T follicular helper cell (primary cell): ENCODE measurements at places on chromosomes 12 and 14.

- no peak for DNase-seq
Measured at GRCh38 chr14:96790706-96791105, 6.5 kb upstream of the VRK1 start.

- DNase-seq: no peak
Measured at GRCh38 chr12:27480016-27480415, 33.5 kb downstream of the SMCO2 start.

- no peak for DNase-seq
Measured at GRCh38 chr12:5201554-5202218, 158.0 kb downstream of the KCNA5 start.

DNA sequence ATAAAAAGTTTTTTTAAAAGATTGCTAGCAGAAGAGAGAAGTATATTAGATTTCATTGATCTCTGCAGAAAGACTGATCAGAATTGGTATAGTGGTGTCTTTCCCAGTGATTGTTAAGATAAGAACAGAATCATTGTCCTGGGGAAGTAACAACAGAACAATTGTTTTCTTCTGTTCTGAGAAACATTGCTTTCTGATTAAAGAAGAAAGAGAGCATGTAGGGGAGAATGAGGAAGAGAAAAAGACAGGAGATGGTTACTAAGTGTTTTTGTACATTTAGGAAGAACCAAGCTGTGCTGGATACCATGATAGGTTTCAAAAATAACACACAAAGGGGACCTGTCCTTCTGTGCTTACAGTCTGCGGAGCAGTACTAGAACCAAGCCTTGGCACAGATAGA lies 5.0 kb downstream of the USP30 start:
- DNase-seq: no peak

- DNase-seq: no peak
Measured at GRCh38 chr12:124160097-124160756, 134.7 kb upstream of the RFLNA start.

DNA sequence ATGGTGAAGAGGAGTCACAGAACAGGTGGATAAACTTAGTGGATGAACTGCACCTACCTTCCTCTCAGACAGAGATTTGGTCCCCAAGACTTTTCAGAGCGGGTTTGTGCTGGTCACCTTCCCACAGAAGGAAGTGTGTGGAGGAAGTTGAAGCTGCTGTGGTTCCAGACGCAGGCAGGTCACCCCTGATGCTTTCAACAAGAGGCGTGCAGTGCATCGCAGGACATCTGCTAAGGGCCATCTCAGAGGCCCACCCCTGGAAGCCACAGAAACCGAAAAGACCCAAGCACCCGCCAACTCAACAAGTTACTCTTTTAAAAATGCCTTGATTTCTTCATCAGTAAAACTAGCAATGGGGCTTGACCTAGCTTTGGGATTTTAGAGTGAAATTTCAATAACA lies 1.0 kb upstream of the GPX2 start:
- DNase-seq: no peak

GRCh38 chr14:33940561-33941011 lies 10.3 kb downstream of the EGLN3 start:
- no peak for DNase-seq

- DNase-seq: no peak
Measured at GRCh38 chr14:30016002-30016401, 88.4 kb upstream of the PRKD1 start.

- no peak for DNase-seq
Measured at GRCh38 chr14:50530358-50530757, 2.0 kb downstream of the MAP4K5 start.

DNA sequence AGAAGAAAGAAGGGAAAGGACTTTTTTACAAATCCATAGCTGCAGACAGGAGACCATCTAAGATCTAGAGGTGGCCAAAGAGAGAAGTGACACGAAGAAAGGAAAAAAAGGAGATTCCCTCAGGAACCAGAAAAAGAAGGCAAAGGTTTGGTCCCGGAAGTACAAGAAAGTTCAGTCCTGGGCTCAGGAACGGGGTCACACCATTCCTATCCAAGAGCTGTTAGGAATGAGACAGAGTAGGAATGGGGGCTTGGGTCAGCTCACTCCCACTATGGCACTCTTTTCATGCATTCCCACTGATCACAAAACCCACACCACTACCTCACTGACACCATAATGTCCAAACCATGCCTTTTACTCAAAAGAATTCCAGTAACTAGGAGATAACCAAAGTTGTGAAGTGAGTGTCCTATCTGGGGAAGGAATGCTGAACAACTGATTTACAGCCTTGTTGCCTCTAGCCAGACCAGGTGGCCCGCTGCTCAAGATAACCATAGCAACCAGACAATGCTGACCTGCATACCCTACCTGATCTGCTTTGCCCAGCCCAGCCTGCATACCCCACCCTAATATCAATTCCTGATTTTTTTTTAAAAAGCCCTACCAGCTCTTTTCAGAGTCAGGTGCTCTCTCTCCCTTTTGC lies 8.4 kb downstream of the PPP2R3C start:
- DNase-seq: no peak

GRCh38 chr14:89955022-89955744 lies 544 bp upstream of the TDP1 start:
- no peak for DNase-seq

DNA sequence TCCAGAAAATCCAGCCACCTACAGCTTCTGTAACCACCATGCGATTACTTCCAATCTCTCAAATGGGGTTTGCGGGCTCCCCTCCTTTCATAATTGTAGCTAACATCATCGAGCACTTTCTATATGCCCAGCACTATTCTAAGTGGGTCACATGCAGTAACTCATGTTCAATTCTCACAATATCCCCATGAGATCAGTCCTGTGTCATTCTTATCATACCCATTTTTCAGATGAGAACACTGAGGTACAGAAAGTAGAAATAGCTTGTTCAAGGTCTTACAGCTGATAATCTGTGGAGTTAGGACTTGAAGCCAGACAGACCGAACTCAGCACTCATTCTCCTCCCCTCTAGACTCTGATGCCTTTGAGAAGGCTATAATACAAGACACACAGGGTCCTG lies 74.9 kb downstream of the EID3 start:
- no peak for DNase-seq

DNA sequence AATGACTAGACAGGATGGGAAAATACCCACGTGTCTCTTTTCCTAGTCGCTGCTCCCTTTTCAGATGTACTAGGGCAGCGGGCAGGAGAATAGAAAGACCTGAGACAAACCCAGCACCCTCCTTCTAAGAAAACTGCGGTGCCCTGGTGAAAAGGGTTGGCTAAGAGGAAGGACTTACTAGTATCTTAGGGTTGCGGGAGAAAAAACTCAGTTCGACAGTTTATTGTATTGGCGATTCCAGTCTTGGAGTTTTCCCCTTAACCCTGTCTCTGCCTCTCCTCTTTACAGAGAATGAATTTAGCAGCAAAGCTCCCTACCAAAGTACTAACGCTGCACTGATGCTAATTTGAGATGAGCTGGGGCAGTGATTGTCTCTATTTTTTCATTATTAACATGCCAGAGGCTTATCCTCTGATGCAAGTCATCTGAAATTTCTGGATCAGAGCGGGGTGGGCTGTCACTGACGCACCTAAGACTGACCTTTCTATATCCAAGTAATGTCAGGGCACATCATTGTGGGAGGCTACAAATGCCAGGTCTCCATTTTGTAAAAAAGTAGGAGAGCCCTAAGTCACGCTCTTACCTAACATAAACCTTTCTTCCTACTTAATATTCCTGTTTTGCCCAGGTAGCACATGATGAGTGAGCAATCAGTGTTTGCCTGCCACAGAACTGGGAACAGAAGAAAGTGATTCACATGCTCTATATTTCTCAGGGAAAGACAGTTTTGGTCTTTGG lies 916 bp upstream of the PAWR start:
- DNase-seq: no peak

DNA sequence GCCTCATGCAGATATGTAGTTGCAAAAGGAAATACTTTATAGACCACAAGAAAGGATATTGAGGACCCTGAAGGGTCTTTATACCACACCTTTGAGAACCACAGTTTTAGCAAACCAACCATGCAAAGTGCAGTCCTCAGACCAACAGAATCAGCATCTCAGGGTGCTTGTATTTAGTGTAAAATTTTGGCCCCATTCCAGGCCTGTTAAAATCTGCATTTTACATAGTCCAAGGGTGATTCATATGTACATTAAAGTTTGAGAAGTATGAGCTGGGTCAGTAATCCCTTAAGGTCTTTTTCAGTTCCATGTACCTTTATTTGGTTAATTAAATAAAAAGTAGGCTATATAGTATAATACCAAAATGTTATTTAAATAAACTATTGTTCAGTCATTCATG lies 91.2 kb downstream of the WNK1 start:
- no peak for DNase-seq
